Large intestine (tissue), 12 donors: ENCODE measurements at places on chromosomes 5 and 9.
A peak's percentile ranks its signal among the peaks of the same experiment; 100 is the strongest.

- DNase-seq, result no peak
These were observed 312.5 kb upstream of the PTGER4 start for GRCh38 chr5:40367255-40367654.

DNA sequence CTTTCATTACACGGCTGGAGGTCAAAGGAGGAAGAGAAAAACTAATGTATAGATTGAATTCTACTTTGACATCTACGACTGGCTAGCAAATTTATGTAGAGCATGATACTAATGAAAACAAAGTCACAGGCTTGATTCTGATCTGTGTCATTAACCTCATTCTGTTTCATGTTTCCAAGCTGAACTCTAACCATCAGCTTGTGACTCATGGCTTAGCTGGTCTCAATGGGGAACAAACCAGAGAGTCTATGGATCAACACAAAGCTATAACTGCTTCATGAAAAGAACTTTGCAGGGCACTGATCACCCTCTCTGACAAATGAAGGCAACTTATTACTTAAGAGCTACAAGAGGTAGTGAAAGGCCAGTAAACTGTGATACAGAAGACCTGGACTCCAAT, 23.6 kb upstream of the PDE4D start:
- DNase-seq, result no peak

- no peak for DNase-seq
These were observed 586.5 kb downstream of the CETN3 start for GRCh38 chr5:89823046-89823445.

GRCh38 chr5:44953078-44953477, 144.3 kb downstream of the MRPS30 start:
- DNase-seq, result no peak

DNA sequence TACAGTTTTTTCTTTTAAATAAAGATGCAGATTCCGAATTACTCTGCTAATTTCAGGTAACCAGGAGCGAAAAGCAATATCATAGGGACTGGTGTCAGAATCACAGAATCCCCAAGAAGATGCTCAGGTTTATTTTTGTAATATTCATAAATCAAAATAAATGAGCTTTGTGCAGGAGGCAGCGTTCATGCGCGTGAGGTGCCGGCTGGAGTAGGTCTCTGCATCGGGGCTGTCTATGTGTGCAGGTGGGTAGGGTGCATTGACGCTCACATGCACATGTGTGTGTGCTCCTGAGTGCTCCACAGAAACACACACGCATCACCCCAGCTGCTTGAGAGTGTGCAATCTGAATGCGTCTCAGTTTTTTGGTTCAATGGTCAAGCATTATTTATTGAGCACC, 226.4 kb downstream of the PBX3 start:
- DNase-seq, result no peak

DNA sequence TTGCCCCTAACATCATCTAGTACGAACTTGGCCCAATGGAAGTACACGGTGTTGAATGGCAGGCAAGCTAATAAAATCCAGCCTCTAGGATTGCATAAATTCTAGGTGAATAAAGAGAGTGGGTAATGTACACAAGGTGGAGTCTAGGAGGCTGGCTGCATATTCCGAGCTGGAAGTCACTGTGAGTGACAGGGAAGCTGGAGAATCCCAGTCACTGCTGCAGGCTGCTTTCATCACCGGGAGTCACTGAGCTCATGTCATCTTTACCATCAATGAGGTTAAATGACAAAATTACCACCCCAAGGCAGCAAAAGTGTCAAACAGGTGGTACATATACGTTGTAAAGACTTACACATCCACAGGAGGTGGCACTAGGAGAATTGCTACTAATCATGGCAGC, 91.3 kb upstream of the HMHB1 start:
- no peak for DNase-seq

- DNase-seq, result no peak
These were observed 88.6 kb downstream of the NIPBL start for GRCh38 chr5:36965179-36965578.

DNA sequence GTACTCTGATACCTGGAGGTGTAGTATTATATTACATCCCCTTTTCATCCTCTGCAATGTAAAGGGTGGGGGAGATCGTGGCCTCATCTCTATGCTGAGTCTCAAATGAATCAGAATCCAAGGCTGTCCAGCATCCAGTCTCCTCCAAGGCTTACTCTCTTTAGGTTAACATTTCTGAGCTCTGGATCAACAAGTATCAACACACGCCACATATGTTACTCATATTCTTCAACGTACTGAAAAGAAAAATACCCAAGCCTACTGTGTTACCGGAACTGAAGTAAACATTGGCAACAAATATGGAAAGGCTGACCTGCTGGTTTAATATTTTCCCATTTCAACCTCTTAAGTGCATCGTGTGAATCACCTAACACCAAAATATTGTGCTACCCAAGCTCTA, 241.8 kb downstream of the GAS1 start:
- DNase-seq, result no peak

GRCh38 chr5:71873191-71873591, 154.1 kb downstream of the CARTPT start:
- DNase-seq, result no peak

- peak; percentile 62 for DNase-seq
These were observed 69.3 kb downstream of the SNX30 start for GRCh38 chr9:112819635-112820496.

DNA sequence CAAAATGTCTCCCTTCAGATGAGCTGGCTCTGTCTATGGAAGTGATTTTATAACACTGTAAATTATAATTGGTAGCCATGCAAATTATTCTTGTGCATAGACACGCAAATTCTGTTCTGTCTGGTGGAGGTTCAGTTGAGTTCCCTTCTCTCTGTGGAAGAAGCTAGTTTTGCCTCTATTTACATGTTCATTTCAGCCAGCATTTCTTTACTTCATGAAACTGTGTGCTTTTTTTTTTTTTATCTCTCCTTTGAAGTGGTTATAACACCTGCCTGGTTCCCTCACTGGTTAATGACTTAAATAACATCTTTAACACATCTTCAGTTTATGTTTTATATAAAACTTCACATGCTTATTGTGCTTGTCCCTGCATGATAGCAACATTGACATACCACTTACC, 149.4 kb upstream of the FBXL7 start:
- DNase-seq, result no peak

- DNase-seq, result peak; percentile 82
These were observed at the start of gene DOCK8 for GRCh38 chr9:214648-215493. Gene DOCK8, plus strand, starts transcription at chr9:214865. Its CDS starts 112 bp downstream, at chr9:214977.

DNA sequence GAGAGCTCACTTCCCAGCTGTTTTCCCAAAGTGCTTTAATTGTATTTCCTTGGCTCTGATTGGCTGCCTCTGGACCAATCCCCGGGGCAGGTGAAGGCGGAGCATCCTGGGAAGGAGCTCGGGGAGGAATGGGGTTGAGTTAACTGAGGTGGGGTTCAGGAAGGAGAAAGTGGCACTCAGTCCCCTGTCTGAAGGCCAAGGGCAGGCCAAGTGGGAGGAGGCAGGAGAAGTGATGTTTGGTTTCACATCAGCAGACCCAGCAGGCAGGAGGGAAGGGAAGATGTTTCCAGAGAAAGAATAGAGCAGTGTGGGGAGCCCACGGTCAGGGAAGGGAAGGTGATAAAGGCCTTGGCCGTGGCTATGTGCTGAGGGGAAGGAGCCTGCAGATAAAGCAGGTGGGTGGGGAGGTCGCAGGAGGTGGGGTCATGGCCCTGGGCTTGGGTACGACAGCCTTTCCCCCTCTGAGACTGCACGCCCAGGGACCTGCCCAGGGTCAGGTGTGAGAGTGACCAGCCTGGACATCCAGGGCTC, 3.1 kb downstream of the TSPAN17 start:
- DNase-seq, result no peak

DNA sequence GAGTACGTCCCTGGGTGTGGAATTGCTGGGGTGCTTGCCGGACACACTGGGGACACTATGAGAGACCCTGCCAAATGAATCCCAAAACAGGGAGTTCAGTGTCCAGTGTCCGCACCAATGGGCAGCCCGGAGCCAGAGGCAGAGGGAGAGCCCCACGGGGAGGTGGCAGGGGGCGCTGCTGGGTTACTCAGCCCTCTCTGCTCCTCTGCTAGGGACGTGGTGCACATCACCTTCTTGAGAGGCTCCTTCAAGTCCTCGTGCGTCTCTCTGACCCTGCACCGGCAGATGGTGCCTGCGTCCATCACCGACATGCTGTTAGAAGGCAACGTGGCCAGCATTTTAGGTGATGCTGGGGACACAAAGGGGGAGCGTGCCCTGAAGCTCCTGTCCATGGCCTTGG, 20.8 kb downstream of the STKLD1 start:
- DNase-seq, result no peak

GRCh38 chr5:83551821-83552220, 80.3 kb downstream of the VCAN start:
- no peak for DNase-seq

DNA sequence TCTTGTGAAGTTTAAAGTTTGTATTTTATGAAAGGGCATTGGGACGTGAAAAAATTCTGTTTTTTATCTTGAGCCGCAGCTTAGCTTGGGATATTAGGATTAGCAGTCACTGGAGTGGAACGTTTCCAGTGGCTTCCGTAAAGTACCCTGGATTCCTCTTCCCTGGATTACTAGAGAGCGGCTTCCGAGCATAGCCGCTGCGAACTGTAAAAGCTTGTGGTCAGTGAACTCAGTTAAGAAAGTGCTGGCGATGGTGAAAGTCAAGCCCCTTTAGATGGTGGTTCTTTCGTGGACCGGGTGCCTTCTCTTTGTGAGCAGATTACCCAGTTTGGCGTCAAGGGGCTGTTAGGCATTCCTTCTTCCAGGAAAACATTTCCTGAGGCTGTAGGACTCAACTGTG, 168.1 kb downstream of the KDM4C start:
- DNase-seq, result no peak

GRCh38 chr5:81728301-81728700, 22.6 kb downstream of the SSBP2 start:
- DNase-seq, result no peak

GRCh38 chr5:96326902-96327301, 106.1 kb downstream of the PCSK1 start:
- no peak for DNase-seq

DNA sequence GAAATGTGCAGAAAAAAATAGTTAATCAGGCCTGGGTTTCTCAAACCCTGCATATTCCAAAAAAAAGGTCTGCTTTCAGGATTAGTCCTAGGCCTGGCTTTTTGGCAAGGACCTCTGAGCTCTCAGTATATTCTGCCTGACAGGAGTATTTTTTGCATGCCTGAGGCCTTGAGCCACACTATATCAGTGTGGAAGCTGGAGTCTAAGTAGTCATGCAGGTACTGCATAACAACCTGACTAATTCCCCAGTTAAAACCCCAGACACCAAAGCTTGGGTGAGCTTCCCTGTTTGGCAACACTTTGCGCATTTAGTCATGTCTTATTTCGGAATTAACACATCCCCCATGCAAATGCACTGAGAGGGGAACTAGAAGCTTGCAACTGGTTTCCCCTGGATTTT, 359.5 kb downstream of the CETN3 start:
- no peak for DNase-seq
